Suppressor macrophage (primary cell): ENCODE measurements at places on chromosomes 7 and 10.

DNA sequence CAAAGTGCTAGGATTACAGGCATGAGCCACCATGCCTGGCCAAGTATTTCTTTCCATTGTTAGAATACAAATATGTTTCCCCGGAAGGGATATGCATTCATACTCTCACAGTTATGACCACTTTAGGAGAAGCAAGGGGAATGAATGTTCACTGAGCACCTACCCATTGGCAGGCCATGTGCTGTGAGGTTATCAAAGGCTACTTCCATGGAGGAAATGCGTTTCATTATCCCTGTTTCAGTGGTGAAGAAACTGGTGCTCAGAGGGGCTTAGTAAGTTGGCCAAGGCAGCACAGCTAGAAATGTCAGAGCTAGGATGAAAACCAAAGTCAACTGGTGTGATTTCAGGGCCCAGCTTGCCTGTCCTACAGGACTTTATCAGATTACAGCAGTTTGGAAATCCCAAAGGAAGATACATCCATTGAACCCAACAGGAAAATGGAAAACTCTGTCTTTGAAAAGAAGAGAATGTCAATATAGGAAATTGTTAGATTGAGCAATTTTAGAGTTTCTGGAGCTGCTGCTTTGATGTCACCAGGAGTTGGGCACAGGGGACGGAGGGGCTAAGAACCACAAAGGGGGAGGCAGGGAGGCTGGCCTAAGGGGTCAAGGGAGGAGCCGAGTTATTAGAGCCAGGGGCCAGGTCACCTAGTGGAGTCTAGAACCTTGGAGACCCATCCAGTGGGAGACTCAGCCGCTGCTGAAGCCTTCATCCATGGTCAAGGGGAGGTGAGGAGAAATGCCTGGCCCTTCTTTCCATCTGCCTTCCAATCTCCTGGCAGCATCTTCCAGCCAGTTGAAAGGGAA is 319.8 kb downstream of the FRMD4A start:
- no peak for DNase-seq

DNA sequence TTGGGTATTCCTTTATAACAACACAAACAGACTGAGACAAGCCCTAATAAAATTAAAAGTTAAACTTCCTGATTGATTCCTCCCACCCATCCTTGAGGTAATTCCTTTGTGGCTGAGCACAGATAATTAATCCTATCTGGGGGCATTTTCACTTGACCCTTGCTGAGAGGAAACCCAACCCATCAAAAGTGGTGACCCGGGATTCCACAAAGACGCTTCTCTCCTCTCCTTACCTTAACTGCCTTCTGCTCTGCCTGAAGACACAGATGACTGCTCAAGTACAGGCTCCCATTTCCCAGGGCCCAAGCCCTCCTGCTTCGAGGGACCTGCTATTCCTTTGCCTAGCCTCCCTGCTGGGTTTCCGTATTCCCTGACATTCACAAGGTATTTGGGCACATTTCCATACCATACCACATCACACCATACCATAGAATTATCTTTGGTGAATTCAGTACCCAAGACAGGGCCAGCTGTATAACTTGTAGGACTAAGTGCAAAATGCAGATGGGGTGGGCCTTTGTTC is 9.8 kb upstream of the MAPK8 start:
- DNase-seq, result no peak

DNA sequence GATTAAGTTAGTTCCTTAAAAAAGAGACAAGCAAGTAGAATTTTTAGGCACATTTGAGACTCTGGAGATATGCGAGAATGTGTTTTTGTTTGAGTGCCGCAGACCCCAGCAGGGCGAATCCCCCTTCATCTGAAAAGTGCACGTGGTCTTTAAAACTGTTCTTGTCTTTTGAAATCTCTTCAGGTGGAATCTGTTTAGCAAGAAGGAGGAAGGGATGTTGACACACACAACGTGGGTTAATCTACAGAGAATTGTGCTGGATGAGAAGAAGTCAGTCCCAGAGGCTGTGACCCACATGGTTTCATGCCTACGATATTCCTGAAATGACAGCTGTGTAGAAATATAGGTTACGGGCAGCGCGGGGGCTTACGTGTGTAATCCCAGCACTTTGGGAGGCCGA is 27.1 kb upstream of the ZFAND2A start:
- no peak for DNase-seq

- no peak for DNase-seq
Measured at GRCh38 chr7:93119191-93119905, 1.6 kb upstream of the SAMD9 start.

DNA sequence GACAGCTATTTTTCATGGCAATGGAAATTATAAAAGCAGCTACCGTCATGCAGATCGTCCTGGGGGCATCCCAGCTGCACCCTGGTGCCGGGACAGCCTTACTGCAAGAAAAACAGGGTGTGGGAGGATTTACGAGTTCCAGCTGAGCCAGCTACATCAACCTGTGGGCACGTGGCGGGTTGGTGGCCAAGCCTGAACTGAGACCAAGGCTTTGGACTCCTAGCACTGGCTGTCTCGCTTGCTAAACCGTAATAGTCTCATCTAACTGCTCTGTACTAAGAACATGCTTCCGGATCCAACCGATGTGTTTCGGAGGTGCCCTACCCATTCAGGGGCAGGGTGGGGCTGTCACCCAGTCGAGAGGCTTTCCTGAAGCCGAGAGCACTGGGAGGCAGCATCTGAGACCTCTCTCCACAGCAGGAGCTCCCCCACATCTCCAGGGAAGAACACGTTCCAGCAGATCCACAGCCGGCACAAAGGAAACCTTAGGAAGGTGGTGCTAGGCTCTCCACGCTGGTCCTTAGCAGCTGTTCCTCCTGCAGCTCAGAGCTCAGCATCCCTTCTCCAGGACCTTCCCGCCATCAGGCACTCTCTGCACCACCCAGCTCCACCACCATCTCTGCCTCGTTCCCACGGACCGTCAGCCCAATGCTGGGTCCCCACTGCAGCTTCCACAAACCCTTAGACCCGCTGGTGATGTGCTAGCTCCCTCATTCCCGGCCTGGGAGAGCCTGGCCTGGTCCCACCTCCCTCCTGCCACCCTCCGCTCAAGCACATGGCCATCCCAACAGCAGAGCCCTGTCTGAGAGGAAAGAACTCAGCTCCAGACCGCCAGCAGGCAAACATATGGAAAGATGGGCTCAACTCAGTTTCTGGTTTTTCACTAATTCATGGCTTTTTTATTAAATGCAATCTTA is 158.5 kb downstream of the PTPRN2 start:
- no peak for DNase-seq

- DNase-seq, result no peak
Measured at GRCh38 chr7:73668886-73669230, 1.2 kb downstream of the VPS37D start.

DNA sequence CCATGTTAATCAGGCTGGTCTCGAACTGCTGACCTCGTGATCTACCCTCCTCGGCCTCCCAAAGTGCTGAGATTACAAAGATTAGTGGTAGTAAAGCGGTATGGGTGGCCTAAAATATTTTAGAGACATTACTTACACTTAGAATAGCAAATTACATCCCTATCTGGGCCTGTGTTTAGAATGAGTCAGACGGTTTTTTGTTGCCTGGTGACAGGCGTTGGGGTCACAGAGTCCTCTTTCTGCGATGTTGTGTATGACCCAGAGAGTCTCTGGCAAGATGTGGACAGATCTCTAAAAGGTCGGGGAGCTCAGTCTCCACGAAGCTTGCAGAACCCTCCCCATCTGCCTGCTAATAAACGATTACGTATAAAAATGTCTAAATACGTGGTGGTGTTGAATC is 39.6 kb upstream of the PRKCQ start:
- DNase-seq, result no peak

DNA sequence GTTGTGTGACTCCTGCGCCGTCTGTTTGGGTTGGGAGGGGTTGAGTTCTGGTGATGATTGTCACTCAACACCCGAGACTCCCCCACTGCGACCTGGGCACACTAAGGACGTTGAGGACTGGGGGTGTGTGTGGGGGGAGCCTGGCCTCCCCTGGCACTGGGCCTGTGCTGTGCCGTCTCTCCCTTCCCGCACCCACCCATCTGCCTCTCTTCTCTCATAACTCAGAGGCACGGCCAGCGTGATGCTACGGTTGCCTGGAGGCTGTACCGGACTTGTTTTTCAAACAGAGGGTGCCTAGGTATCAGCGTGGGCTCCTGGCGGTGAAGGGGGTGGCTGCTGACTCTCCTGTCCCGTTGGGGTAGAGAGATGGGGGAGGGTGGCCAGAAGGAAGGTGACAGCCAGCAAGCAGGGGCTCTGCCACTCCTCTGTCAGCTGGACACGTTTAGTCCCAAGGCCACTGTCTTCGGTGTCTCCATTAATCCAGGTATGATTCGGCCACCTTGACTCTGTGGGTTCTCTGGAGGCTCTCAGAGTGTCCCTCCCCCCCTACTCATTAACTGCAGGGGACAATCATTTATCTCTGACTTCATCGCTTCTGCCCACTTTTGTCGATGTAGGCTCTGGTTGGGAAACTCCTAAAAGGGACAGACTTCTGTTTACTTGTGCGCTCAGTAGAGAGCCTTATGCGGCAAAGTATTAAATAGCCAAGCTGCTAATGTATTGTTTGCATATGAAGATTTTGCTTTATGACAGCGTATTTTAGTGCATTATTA is 56.5 kb upstream of the PFKFB3 start:
- DNase-seq, result no peak

- DNase-seq, result no peak
Measured at GRCh38 chr7:22194658-22195273, 162.2 kb downstream of the RAPGEF5 start.

- DNase-seq, result no peak
Measured at GRCh38 chr7:36639826-36640225, 84.5 kb downstream of the AOAH start.

DNA sequence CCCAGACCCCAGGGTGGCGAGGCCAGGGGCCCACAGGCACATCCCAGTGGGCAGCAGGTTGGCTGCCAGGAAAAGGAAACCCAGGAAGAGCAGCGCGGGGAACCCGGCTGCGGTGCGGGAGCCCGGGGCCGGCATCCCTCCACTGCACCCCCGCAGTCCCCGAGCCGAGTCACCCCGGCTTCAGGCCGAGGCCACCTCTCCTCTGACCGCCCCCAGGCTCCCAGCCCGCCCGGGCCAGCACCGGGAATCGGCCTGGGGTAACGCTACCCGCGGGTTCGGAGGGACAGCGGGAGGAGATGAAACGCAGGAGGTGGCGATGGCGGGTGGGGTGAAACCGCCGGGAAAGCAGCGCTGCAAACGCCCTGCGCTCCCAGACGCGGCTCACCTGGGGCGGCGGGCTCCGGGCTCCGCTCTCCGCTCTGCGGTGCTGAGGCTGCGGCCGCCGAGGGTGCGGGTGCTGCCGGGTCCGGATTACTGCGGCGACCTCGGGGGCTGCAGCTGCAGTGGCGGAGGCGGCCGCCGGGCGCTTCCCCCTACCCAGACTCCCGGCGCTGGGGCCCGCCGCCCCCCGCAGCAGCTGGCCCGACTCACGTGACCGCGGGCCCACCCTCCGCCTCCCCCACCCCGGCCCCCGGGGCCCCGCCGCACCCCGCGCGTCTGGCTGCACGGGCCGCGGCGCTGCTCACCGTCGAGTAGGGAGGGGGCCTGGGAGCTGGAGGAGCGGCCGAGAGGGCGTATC is at the start of gene SCRN1:
Gene SCRN1, minus strand, starts transcription at position 545 of the 739 bp plus-strand sequence. CDS start 20,734 bp downstream, outside the sequence.
- DNase-seq, result peak; percentile 28

GRCh38 chr7:12601302-12601869 is 30.9 kb downstream of the SCIN start:
- DNase-seq, result peak; percentile 44

- DNase-seq, result no peak
Measured at GRCh38 chr10:59670269-59670668, 39.4 kb downstream of the SLC16A9 start.

DNA sequence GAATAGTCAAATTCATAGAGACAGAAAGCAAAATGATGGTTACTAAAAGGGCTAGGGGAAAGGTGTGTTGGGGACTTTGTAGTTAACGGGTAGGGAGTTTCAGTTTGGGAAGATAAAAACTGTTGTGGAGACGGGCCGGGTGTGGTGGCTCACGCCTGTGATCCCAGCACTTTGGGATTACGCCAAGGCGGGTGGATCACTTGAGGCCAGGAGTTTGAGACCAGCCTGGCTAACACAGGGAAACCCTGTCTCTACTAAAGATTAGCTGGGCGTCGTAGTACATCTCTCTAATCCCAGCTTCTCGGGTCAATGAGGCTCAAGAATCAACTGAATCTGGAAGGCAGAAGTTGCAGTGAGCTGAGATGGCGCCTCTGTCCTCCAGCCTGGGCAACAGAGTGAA is 30.8 kb downstream of the KPNA7 start:
- DNase-seq, result no peak

- peak; percentile 81 for DNase-seq
Measured at GRCh38 chr7:31408140-31408729, 67.7 kb upstream of the NEUROD6 start.
